ENCODE measurements at places on chromosomes 3 and 15.

DNA sequence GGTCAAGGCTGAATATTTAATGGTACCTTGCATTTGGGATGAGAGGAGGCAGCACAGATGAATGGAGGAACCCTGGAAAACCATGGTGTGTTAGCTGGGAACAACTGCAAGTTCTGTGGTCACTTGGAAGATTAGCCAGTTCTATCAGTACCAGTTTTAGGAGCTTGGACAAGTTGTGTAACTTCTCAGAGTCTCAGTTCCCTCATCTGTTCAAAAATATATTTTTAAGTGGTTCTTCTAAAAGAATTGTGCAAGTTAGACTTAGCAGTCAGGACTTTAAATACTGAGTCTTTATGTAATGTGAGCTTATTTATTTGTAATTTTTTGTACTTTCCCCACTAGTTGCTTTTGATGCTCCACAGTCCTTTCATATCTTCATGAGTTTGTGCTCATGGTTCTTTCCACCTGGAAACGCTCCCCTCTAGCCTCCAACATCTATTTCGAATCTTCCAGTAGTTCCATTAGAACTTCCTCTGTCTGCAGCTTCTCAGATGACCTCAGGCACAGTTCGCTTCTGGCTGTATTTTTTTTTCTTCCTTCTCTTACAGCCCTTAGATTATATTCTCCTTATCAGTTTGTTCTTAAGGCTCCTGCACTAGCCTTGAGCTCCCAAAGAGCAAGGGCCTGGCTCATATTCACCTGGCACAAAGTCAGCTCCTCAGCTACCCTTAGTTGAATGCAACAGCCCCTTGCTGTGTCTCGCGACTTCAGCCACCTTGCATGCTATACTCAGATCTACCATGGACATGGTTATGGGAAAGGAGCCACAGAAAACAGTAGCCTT lies 27.1 kb downstream of the ITPR1 start:
- DNase-seq: no peak

DNA sequence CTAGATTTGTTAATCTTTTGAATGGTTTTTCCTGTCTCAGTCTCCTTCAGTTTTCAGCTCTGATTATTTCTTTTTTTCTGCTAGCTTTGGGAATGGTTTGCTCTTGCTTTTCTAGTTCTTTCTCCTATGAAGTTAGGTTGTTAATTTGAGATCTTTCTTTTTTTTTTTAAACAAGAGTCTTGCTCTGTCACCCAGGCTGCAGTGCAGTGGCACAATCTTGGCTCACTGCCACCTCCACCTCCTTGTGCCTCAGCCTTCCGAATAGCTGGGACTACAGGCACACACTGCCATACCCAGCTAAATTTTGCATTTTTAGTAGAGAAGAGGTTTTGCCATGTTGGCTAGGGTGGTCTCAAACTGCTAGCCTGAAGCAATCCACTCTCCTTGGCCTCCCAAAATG lies 56.7 kb downstream of the UQCC5 start:
- DNase-seq: no peak

GRCh38 chr3:52493232-52494017 lies 1.7 kb upstream of the STAB1 start:
- DNase-seq: no peak

DNA sequence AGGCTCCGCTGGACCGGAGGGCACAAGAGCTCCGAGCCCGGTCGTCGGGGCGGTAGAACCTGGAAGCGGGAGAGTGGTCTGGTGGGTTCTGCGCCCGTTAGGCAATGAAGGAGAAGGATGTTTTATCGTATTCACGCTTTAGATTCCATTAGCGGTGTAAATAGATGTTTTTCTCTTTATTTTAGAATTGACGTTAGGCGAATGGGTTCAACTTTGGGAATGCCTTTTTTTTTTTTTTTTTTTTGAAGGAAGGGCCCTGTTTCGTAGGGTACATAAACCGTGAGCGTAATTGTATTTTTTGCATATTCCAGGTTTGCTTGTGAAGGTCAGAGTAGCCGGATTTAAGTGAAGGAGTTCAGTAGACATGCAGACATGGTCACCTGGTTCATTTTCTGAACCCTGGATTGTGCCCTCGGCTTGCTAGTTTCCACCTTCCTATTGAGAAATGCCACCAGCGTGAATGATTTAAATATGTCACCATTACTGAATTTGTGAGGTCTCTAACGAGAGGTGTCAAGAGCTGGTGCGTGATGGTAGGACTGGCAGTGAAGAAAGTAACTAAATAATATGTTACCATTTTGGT lies 808 bp downstream of the RBM6 start:
- no peak for DNase-seq

DNA sequence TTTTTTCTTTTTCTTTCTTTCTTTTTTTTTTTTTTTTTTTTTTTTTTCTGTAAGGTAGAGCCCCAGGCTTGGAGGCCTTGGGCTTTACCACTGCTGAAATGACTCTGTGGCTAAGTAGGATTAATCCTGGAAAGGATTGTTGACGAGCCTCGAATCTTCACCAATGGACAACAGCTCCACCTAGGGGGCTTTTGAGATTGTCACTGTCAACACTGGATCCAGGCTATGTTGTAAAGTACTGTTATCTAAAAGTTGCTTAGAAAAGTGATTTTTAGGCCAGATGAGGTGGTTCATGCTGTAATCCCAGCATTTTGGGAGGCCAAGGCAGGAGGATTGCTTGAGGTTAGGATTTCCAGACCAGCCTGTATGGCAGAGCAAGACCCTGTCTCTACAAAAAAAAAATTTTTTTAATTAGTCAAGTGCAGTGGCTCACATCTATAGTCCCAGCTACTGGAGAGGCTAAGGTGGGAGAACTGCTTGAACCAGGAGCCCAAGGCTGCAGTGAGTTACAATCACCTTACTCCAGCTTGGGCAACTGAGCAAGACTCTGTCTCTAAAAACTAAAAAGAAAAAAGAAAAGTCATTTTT lies 41.6 kb downstream of the KLHL18 start:
- peak; percentile 60 for DNase-seq

GRCh38 chr15:98169551-98169950 lies 209.0 kb downstream of the ARRDC4 start:
- DNase-seq: no peak

DNA sequence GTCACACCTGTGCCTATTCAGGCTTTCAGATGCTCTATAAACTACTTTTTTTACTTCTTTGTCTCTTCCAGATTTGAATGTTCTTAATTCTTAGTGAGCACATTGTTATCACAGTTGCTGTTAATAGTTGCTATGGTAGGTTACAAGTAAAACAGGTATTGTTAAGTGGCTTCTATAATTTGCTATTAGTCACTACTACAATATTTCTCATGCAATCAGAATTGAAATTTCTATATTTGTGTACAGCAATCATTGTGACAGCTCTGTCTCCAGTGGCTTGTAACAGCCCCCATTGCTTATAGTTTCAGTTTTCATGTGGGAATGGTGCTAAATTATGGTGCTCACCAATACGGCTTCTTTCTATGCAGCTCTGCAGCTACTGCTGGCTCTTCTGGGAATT lies 318.4 kb upstream of the GOLIM4 start:
- no peak for DNase-seq

- peak; percentile 81 for DNase-seq
Measured at GRCh38 chr15:76151599-76151974, 91.8 kb downstream of the TMEM266 start.

DNA sequence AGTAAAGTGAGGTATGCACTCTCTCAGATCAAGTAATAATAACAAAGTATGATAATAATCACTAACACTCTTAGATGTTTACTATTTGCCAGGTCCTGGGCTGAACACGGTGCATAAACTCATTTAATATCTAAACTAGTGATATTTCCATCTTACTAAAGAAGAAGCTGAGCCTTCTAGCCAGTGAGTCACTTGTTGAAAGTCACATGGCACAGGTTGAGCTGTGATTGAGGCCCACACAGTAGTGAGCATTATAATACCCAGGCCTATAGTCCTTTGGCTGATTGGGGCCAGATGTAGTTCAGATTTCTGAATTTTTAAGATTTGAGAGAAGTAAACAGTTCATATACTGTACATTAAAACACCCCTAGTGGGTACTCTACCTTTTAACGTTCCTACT lies 93.2 kb upstream of the CCDC80 start:
- DNase-seq: no peak

GRCh38 chr3:15332405-15333098 lies at the start of gene SH3BP5:
Gene SH3BP5, minus strand, starts transcription at chr3:15332586. Its CDS starts 178 bp downstream, at chr3:15332408.
- peak; percentile 81 for DNase-seq

- DNase-seq: no peak
Measured at GRCh38 chr3:66567077-66567476, 66.3 kb upstream of the LRIG1 start.

- DNase-seq: no peak
Measured at GRCh38 chr15:75136118-75136517, 65.6 kb upstream of the C15orf39 start.

GRCh38 chr3:115052906-115053305 lies 94.2 kb downstream of the ZBTB20 start:
- DNase-seq: no peak

DNA sequence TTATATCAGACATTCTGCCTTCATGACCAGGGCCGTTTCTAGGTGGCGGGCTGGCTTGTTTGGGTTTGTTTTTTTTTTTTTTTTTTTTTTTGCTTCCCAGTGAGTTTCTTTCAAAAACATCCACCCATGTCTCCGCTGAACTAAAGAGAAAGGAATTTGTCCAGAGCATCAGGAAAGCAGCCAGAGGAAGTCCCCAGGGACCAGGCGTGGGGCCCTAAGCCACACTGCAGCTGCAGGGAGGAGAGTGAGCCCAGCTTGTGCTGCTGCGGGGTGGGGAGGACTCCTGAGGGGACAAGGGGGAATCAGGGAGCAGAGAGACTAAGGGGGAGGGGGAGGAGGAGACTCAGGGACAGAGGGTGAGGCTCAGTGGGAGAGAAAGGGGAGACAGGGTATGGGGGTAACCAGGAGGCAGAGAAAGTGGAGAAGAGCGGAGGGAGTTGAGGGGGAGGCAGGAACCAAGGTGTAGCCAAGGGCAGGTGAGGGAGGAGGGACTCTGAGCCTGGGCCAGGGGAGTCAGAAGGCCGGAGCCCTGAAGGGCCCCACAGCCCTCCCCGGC lies 49.5 kb downstream of the CYP11A1 start:
- DNase-seq: no peak

GRCh38 chr3:119401069-119401468 lies 62.3 kb downstream of the TMEM39A start:
- no peak for DNase-seq

- DNase-seq: no peak
Measured at GRCh38 chr3:113758389-113759024, 11.7 kb downstream of the ATP6V1A start.

- no peak for DNase-seq
Measured at GRCh38 chr15:70257047-70257446, 159.3 kb upstream of the TLE3 start.

DNA sequence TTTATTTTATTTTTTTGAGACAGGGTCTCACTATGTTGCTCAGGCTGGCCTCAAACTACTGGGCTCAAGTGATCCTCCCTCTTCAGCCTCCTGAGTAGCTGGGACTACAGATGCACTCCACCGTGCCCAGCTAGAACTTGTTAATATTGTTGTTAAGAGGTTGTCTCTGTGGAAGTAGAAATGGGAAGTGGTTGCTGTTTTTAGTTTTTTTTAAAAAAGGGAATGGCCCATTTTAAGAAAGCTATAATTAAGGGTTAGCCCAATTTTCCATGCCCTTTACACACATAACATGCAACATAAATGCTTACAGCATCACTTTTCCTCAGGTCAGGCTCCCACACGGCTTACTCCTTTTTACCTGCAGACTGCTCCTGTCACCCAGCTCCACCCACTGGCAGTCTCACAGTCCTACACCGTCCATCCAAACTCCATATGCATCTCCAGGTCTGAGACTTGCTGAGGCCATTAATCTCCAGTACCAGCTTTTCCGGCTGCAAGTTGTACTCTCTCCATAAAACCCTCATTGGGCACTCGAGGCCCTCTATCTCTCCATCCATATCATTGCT lies 19.8 kb downstream of the MORC1 start:
- peak; percentile 66 for DNase-seq

- DNase-seq: no peak
Measured at GRCh38 chr3:132593947-132594323, 3.1 kb upstream of the ACKR4 start.

DNA sequence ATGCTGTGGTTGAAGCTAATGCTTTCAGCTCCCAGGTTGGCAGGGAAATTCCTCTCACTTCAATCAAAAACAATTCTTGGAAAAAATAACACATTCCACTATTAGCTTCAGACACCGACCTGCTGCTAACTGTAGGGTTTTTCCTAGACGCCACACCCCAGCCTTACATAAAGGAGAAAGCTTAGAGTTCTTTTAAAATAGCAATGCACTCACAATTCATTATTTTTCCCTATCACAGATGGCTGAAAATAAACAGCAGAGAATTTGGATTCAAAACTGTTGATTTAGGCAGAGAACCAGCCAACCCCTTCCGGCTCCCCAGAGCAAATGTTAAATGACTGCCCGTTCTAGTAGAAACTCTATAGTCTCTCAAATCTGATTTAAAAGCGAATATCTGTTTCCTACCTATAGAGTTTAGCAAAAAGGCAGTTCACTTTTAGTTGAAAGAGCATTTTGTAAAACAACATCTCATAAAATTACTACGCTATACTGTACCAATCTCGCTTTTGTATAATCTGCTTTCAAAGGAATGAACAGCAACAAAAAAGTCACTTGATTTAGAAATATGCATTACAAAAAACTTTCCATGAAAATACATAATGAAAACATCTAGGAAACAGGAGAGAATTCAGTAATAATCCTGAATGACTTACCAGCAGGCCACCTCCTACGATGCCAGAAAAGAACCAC lies 586 bp downstream of the TM4SF1 start:
- no peak for DNase-seq

- DNase-seq: peak; percentile 53
Measured at GRCh38 chr3:52084954-52085680, 28.7 kb upstream of the DUSP7 start.

DNA sequence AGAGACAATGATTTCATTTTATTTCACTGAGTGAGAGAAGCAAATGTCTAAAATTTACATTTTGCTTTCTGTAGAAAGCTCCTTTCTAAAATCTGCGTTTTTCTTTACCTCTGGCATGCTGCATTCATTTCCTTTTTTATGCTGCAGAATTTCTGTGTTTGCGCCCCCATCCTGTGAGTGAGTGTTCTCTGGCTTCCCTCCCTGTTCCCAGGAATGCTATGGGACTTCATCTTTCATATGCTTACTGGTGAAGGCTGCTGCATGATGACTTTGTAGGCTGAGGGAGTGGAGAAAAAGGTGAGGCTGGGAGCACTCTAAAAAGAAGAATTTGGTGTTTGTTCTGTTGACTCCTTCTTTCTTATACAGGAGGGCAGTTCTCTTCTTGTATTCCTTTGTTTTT lies 7.7 kb upstream of the TMC3 start:
- DNase-seq: no peak

DNA sequence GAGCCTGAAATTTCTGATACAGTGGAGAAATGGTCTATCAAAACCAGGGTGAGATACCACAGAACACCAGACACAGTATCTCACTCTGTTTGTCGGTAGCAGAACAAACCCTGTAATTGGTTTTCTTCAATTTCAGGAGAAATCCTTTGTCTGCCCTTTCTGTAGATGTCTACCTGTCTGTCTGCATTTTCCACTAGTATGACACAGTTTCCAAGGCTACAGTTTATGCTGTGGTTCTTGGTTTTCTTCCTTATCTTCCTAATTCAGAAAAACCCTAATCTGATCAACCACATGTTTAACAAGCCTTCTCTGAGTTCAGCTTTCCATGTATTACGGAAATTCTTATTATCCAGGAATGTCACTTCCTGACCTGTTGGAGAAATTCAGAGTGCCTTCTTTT lies 70.8 kb downstream of the SCN11A start:
- DNase-seq: no peak

GRCh38 chr3:61805510-61806080 lies 244.2 kb downstream of the PTPRG start:
- DNase-seq: no peak

All from H9 (cell line).